ENCODE measurements at places on chromosomes 2 and 18.

DNA sequence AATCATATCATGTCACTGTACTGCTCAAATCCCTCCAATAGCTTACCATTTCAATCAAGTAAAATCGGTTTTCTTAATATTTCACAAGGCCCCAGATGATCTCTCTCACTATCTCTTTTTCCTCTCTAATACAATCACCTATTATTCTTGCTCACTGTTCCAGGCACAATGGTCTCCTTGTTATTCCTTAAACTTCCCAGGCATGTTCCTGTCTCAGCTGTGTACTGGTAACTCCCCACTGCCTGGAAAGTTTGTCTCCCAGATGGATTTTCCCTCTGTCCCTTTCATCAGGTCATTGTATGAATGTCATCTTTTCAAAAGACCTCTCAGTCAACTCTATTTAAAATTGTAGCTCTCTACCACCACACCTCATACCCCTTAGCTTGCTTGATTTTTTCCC is 30.7 kb upstream of the FANCL start:
- no peak for DNase-seq

- DNase-seq, result no peak
These were observed 40.7 kb upstream of the KLF11 start for GRCh38 chr2:10002681-10003080.

- no peak for DNase-seq
These were observed 94.3 kb upstream of the YWHAQ start for GRCh38 chr2:9725106-9725505.

DNA sequence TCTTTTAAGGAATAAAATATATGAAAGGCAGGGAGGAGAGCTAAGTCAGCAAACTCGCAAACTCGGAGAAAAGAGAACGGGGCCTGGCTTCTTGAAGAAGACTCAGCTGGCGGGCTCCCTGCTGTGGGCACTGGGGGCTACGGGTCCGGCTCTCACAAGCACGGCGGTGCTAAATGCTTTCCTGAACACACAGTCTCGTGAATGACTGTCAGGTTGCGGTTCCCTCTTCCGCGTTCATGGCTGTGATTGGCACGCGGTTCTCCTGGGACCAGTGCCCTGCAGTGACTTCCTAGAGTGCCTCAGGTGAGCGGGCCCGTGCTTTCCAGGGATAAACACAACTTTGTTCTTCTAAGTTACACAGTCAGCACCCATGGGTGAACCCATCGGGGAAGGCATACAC is 208.4 kb downstream of the HDAC4 start:
- no peak for DNase-seq

GRCh38 chr2:27296481-27296880 is 11.8 kb downstream of the UCN start:
- no peak for DNase-seq

- DNase-seq, result no peak
These were observed 23.3 kb downstream of the CYP26B1 start for GRCh38 chr2:72124376-72124775.

DNA sequence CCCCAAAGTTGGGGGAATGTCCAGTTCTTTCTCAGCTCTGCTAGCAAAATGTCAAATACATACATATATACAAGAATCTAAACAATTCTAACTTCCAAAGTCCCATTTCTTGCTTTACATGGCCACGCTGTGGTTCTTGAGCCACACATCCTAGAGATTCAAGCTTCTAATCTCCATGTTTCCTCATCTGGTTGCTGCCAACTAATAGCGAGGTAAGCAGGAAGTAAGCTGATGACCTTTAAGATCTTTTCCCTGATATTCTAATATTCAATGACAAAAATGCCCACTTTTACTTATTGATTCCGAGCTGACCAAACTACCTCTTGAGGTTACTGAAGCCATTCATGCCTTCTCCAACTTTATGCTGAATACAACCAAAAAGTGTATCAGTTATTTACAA is 3.3 kb downstream of the VPS54 start:
- DNase-seq, result no peak

- DNase-seq, result no peak
These were observed 173.9 kb downstream of the HDAC4 start for GRCh38 chr2:239226677-239227581.

DNA sequence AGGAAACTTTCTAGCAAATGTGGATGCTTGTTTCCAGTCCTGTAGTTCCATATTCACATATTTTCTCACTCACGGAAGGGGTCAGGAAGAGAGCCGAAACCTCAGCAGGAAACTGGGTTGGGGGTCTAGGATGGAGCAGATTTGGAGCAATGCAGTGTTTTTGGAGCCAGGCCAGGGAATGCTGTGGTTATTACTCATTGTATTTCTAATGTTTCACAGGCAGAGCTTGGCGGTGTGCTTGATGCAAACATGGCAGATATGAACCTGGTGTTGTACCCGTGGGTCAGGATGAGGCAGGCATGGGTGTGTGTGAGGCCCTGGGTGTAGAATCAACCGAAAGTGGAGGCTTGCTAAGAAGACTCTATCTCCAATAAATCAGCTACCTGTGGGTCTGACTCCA is 34.6 kb upstream of the ACKR3 start:
- DNase-seq, result no peak

- DNase-seq, result no peak
These were observed 1.7 kb downstream of the CXXC1 start for GRCh38 chr18:50285631-50286321.

DNA sequence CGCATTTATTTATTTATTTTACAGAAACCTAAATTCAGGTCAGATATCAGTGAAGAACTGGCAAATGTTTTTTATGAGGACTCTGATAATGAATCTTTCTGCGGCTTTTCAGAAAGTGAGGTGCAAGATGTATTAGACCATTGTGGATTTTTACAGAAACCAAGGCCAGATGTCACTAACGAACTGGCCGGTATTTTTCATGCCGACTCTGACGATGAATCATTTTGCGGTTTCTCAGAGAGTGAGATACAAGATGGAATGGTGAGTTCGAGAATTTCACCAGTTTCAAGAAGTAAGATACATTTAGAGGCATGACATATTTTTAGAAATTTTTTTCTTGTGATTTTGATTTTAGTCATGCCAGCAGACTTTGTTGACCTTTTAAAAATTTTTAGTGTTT is 4.6 kb downstream of the CDCA7 start:
- DNase-seq, result no peak

- DNase-seq, result no peak
These were observed 59.6 kb upstream of the CHN1 start for GRCh38 chr2:175064797-175065196.

DNA sequence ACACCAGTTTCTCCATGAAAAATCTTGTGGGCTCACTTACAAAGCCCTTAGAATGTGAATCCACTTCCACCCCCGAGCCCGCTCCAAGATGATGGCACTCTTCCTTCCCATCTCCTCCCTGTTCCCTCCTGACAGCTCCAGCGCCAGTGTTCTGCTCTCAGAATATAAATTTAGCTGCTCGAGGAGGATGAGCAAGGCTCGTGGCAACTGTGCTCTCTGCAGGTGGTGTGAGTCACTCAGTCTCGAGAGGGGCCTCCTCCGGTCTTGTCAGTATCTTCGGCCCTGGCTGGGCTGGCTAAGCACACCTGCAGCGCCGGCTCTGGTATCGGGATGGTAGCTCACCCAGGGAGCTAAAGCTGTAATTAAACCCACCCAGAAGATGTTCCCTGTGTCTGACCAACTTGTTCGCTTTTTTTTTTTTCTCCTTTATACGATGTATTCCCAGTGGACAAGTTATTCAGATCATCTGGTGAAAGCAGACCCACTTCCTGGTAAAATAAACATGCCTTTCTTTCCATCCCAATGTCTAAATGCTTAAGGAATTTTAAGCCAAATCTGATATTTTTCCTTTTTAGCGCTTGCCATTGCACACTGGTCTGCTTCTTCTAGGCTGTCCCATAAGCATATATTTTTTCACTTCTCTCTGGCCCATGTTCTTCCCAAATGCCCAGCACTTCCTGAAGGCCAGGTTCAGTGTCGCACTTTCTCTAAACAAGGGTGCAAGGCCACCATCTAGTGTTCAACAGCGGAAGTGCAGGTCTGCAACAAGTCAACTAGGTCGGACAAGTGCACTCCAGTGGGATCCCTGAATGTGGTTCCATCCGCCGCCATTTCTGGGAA is 31.4 kb upstream of the YPEL5 start:
- DNase-seq, result peak; percentile 71

GRCh38 chr2:159010340-159010739 is 41.9 kb downstream of the TANC1 start:
- no peak for DNase-seq

DNA sequence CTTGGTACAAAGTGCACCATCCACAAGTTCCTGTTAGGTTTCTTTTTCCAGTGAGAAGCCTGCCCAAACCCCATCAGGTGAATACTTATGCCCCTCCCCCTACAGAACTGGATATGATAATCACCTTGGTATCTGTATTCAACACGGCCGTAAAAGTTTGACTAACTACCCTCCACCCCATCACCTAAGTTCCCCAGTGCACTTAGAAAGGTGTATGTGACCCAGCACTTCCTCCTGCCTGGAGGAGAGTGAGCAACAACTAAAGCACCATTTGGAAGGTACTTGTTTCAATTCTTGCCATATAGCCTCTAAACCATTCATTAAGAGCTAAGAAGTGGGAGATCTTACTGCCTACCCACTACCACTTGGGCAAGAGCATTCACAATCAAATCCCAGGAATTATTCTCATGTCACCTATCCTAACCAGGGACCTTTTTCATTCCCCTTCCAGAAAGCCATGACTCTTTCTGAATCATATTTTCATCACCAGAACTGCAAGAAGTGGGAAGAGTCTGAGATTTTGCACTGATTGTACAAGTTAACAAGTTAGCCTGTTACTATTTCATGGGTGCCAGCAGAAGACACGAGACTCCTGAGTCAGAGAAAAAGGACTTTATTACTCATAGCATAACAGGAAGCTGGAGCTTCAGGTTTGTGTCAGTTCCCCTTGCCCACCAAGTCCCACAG is 53.5 kb upstream of the NDUFV2 start:
- no peak for DNase-seq

GRCh38 chr2:225495706-225496105 is 96.2 kb downstream of the NYAP2 start:
- DNase-seq, result no peak

GRCh38 chr18:10135302-10135926 is 221.6 kb downstream of the VAPA start:
- no peak for DNase-seq

DNA sequence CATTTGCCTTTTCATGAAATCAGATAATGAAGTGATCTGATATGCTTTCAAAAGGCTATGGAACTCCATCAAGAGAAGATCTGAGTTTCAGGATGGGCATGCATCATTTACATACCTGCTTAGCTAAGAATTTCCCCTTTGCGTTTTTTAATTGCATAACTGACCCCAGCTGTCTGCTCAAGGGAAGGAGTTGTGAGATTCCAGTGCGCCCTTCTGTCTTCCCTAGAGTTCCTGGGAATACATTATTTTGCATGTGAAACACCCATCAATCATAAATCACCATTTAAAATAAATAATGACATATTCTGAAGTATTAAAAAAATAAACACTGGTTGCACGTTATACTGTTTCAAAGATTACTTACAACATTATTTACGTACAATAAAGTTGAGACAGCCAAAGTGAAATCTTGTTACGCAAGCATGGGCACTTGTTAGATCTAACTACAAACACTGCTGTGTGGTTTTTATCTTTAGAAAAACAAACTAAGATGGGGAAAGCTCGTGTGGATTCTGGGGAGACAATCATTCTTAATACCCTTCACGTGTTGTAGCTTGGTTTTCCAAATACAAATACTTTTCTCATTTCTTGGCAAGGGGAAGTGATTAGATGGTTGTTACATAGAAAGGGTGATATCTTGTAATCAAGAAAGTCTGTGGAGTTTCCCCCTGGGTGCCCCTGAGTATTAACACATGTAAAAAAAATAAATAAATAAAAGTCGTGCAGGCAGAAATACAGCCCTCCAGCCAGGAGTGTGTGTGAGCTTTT is 125.7 kb upstream of the LMAN1 start:
- DNase-seq, result no peak

GRCh38 chr2:12607971-12608370 is 108.8 kb upstream of the TRIB2 start:
- no peak for DNase-seq

GRCh38 chr2:17805166-17805565 is 11.1 kb upstream of the MSGN1 start:
- no peak for DNase-seq

- no peak for DNase-seq
These were observed 98.9 kb upstream of the CYP1B1 start for GRCh38 chr2:38174646-38175423.

DNA sequence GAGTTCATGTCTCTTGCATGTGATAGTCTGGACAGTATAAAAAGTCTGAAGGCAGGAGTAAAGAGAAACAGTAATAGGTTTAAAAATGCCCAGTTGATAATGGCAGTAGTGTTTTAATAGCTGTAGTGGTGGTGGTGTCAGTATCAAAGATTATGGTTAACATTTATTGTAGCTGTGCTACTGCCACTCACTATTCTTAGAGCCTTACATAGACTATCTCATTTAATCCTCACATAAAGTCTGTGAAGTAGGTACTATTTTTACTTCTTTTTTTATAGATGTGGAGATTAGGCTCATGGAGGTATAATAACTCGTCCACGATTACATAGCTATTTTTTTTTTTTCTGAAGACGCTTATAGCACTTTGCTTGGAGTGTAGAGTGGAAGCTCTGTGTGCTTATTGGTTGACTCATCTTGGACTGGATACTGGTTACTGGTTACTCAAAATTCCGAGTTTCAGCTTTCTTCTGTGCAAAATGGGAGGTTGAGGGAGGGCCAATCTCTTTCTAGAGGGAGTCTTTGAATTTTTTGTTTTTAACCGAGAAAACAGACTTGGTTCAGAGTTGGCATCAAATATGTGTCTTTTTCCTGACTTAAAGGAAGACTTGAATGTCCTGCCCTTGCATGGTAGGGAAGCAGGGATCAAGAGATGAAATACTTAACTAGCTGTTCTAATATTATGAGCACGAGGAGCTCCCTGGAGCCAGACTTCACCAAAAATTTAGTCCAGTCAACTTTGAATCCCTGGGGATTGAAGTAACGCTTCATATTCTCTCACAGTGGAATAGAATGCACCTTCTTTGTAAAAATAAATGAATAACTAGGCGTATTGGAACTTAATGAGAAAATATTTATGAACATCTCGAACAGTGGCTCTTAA is 27.1 kb downstream of the CERS6 start:
- DNase-seq, result no peak
